ENCODE measurements at places on chromosomes 11 and 22.
A peak's percentile ranks its signal among the peaks of the same experiment; 100 is the strongest.

DNA sequence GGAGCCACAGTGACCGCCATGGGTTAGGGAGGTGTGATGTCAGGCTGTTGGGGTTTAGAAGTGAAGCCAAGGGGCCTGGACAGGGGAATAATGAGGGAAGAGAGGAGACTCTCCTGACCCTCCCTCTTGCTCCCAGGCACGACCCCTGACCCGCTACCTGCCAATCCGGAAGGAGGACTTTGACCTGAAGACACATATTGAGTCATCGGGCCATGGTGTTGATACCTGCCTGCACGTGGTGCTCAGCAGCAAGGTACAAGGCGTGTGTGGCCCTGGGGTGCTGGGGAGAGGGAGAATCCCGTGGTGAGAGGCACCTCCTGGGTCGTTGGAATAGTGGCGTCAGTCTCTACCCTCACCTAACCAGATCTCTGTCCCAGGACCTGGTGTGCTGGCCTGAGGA, 29.5 kb downstream of the TREH start:
- no peak for DNase-seq

- DNase-seq, result no peak
Observed at GRCh38 chr22:48097723-48098122, 1335.3 kb downstream of the TBC1D22A start.

DNA sequence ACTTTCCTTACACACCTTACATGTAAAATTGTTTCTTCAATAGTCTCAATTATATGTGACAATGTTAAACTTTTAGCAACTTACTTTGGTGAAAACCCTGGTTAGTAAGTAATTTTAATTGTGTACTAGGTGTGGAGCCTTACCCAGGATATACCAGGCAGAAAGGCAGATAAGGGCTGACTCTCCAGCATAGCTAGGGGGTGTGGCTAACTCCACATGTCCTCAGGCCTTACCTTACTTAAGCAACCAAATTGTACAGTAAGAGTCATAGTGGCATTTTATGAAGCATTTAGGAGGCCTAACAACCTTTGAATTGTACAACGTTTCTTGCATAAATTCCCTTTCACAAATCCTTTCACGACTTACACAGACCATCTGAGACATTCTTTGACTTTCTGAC, 118.2 kb upstream of the OR9Q1 start:
- no peak for DNase-seq

- no peak for DNase-seq
Observed at GRCh38 chr11:114478768-114479167, 39.5 kb downstream of the REXO2 start.

DNA sequence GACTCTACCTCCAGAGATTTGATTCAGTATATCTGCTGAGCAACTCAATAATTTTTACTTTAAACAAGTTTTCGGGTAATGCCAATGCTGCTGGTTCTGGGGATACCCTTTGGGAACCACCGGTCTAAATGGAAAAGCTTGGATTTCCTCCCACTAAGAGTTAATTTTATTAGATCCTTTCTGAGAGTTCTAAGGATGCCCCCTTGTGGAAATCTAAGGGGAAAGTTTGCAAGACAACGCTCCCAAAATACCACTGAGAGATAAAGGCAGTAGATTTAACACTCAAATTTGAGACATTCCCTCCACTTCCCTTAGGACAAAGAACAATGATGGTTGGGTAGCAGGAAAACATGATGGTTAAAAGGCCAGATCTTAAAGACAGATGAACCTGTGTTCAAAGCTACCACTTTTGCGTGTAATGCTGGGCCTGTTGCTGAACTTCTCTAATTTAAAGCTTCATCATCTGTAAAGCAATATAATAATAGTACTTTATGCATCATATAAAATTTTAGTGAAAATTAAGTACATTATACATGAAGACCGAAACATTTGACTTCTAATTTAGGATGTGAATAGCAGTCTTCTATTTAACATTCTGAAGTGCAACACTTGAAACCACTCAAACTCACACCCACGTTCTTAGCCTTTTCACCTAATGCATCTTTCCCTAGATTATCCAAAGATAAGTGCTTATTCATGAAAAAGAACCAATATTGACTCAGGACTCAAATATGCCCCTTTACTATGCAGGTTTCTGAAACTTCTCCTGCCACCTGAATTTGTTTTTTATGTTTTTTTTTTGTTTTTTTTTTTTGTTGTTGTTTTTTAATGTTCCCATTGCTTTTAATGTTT, 110.1 kb upstream of the LUZP2 start:
- no peak for DNase-seq

DNA sequence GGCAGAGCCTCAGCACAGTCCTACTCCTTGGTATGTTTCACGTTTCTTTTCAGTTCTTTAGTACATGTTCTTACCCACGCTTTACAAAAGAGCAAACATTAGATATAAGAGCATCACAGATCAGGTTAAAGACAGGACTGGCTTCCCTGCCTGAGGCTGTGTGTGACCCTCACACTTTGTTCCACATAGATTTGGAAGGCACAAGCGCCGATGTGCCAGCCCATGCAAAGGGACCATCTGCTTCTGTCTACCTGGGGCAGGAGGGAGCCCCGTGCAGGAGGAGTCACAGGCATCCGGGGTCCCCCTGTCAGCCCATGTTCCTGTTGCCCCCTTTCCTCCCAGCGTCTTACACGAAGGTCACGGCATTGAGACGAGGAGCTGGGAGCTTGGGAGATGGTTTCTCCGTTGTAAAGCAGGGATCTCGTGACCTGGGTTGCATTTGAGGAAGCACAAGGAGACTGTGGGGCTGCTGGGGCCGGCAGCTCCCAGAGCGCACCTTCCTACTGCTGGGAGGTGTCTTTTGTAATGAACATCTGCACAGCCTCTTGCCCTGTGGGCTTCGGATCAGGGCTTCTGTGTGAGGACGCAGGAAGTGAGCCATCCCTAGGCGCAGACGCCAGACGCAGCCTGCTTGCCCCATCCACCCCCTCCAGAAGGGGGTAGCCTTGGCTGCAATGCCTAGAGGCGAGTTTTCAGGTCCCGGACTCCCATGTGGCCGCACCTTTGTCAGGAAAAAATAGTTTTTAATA, 72.6 kb downstream of the SCN3B start:
- DNase-seq, result no peak

- no peak for DNase-seq
Observed at GRCh38 chr11:69711822-69712801, 8.3 kb upstream of the FGF19 start.

DNA sequence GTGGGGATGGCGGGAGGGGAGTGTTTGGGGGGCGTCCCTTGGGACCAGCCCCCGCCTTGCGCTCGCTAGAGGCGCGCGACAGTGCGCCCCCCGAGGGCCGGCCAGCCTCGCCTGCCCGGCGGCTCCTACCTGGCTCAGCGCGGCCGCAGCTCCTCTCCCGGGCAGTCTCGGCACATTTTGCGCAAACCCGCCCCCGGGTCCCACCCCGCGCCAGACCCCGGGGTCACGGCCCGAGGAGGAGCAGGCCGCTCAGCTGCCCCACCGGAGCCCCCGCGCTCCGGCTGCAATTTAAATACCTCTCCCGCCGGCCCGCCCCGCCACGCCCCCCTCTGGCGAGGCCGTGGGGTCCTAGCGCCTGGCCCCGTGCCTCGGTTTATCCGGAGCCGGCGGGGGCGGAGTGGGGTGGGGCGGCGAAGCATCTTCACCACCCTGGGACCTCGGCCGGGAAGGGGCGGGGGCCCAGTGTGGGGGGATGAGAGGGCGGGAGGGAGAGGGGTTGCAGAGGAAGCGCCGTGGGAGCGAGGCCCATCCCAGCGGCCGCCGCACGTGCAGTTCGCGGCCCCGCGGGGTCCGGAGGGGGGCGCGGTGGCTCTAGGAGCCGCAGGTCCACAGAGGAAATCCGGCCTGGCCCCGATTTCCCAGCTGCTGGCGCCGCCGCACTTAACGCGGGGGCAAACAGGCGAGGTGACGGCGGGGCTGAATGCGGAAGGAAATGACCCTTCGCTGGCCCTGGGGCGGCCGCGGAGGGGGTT, at the start of gene LRRC32:
Gene LRRC32, minus strand, starts transcription at position 263 of the 752 bp plus-strand sequence. CDS start 4,793 bp downstream, outside the sequence.
- peak; percentile 84 for DNase-seq

GRCh38 chr11:38013157-38013556, 1415.1 kb upstream of the RAG2 start:
- DNase-seq, result no peak

- no peak for DNase-seq
Observed at GRCh38 chr11:87072787-87073186, 35.1 kb downstream of the TMEM135 start.

GRCh38 chr11:64694026-64694755, 28.8 kb downstream of the NRXN2 start:
- no peak for DNase-seq

DNA sequence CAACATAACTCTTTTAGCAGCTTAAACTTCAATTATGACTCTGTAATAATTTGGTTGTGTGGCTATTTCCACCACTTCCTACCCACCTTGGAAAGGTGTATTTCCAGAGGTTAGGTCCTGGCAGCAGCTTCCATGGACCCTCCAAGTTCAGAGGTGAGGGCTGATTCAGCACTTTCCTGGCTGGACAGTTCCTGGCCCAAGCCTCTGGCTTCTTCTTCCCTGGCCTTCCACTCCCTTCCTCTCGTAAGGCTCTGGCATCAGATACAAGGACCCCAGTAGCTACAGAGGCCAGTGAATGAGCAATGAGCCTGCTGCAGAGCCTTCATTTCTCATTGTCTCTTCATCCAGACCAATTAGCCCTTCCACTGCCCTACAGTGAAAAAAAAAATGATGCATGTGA, 98.1 kb upstream of the KIRREL3 start:
- no peak for DNase-seq

GRCh38 chr22:47288680-47289079, 526.2 kb downstream of the TBC1D22A start:
- no peak for DNase-seq

- DNase-seq, result no peak
Observed at GRCh38 chr22:43531651-43532050, 119.8 kb downstream of the MPPED1 start.

DNA sequence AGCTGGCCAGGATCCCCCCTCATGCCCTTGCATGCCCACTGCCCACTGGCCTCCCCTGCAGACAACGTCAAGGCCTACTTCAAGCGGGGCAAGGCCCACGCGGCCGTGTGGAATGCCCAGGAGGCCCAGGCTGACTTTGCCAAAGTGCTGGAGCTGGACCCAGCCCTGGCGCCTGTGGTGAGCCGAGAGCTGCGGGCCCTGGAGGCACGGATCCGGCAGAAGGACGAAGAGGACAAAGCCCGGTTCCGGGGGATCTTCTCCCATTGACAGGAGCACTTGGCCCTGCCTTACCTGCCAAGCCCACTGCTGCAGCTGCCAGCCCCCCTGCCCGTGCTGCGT, 7.9 kb downstream of the AIP start:
- no peak for DNase-seq

DNA sequence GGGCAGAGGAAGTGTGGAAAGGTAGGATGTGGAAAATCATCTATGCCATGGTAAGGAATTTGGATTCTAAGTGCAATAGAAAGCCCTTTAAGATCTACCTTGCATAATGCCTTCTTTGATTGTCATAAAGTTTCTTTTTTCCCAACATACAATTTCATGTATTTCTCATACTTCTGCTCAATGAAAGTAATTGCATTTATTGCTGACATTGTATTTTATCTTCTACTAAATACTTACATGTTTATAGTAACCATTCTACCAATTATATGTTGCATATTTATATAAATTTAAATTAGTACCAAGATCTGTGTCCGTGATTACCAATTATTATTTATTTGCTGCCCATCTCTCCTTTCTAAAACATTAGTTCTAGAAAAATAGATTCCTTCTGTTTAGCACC, 114.8 kb downstream of the CNTN5 start:
- no peak for DNase-seq

- no peak for DNase-seq
Observed at GRCh38 chr11:91587131-91587530, 637.5 kb upstream of the FAT3 start.

GRCh38 chr11:129652835-129653234, 162.8 kb upstream of the TMEM45B start:
- no peak for DNase-seq

DNA sequence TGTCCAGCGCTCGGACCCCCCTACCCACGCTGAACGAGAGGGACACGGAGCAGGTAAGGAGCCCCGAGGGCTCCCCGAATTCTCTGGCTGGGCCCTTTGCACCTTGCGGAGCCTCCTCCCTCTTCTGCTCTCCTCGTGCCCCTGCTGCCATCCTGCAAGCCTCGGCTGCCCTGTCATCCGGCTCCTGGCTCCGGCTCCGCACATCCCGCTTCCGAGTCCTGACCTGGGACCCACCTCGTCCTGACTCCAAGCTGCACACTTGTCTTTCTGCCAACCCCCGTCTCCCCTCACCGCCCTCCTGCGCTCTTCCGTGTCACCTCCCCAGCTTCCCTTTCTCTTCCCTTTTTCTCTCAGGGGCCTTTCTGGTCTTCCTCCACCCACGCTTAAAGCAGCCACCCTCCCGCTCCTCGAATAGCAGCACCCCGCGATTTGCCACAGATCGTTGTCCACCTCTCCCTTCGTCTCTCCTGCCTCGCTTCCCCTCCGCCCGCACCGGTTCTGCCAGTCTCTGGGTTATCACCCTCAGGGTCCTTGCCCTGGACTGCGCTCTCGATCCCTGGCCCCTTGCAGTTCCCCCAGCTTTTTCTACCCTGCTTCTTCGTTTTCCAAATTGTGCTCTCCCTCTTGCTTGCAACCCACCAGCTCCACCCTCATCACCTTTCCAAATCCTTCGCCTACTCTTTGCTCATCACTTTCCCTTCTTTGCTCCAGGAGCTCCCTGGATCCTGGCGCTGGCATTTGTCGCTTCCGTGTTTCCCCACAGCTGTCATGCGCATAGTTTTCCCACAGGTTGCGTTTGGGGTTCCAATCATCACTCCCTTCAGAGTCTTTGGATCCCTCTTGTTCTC, 822 bp downstream of the MARK2 start:
- peak; percentile 81 for DNase-seq

GRCh38 chr22:32754413-32755041, 47.0 kb upstream of the TIMP3 start:
- DNase-seq, result peak; percentile 75

DNA sequence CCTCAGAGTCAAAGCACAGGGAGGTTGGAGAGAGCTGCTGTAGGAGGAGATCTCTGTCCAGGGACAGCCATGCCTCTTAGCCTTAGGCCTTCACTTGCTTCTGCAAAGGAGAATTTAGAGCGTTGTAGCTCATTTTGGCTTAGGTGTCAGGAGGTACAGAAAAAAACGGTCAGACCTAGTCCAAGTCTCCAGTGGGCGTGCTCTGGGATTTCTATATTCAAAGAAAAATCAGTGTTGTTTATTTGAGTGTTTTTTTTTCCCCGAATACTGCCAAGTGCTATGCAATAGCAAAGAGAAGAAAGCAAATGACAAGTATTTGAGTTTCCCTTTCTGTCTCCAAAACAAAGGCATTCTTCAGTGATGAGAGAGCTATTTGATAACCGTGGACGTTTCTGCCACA, 22.7 kb upstream of the OPCML start:
- no peak for DNase-seq

DNA sequence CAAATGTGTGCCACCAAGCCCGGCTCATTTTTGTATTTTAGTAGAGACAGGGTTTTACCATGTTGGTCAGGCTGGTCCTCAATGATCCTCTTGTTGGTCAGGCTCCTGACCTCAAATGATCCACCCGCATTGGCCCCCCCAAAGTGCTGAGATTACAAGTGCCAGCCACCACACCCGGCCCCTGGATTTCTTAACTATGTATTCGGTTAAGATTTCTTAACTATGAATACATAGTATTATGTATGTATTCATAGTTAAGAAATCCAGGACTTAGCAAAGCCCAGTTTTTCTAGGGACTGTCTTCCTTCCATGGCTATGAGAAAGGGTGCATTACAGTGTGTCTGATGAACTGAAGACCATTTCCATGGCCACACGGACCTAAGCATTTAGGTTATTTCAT, 1.7 kb downstream of the C11orf91 start:
- no peak for DNase-seq

Data from Right ventricle myocardium inferior (tissue), 1 donor.